ENCODE measurements at places on chromosomes 7 and 10.

DNA sequence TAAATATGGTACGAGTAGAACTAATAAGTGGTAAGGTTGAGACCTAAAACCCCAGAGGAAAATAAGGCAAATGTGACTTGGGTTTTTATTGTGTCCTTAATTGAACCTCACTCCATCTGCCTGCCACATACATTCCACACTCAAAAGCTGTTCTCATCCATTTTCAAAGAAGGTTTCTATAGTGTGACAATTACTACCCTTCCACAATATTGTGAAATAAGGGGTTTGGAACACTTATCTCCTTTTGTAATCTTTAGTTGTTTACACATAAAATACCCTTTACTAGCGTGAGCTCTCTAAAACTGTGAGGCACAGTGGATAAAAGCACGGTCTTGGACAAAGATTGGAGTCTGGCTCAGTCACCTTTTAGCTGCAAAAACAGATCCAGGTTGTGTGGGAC is 166.6 kb downstream of the THSD7A start:
- DNase-seq: no peak

GRCh38 chr10:126561921-126562680 is 108.4 kb downstream of the C10orf90 start:
- no peak for DNase-seq

DNA sequence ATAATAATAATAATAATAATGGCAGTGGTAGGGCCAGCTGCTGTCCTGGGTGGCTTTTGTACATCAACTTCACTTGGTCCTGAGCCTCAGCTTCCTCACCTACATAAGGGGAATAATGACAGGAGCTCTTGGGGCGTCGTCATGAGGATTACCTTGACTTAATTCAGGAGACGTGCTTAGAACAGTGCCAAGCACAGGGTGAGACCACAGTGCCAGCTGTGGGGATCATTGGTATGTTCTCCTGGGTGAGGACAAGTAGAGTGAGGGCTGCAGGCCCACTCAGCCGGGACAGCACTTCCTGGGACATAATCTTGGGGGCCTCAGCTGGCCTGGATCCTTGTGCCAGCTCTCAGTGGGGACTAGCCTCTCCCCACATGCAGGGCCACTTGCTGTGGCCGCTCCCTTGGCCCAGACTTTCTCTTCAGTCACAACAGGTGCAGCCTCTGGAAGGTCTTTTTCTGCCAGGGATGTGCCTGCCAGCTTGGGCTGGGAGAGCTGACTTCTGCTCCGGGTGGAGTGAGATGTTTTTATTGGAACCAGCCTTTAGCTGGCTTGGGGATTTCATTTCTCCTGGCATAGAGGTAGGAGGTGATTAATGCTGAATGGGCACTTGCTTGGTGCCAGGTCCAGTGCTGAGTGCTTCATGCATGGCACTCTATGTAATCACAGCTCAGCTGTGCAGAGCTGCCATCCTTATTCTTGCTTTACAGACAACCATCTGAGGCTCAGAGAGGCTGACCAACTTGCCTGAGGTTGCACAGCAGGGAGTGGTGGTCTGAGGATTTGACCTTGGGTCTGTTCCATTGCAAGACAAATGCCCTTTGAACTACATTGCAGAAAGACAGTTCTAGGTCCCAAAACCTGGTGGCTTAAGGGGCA is 45.3 kb downstream of the TSPAN15 start:
- no peak for DNase-seq

GRCh38 chr10:43047288-43047970 is 29.4 kb upstream of the RET start:
- no peak for DNase-seq

GRCh38 chr10:101835362-101835761 is 8.2 kb downstream of the KCNIP2 start:
- no peak for DNase-seq

GRCh38 chr10:114681542-114681941 is 23.5 kb upstream of the ABLIM1 start:
- DNase-seq: no peak

DNA sequence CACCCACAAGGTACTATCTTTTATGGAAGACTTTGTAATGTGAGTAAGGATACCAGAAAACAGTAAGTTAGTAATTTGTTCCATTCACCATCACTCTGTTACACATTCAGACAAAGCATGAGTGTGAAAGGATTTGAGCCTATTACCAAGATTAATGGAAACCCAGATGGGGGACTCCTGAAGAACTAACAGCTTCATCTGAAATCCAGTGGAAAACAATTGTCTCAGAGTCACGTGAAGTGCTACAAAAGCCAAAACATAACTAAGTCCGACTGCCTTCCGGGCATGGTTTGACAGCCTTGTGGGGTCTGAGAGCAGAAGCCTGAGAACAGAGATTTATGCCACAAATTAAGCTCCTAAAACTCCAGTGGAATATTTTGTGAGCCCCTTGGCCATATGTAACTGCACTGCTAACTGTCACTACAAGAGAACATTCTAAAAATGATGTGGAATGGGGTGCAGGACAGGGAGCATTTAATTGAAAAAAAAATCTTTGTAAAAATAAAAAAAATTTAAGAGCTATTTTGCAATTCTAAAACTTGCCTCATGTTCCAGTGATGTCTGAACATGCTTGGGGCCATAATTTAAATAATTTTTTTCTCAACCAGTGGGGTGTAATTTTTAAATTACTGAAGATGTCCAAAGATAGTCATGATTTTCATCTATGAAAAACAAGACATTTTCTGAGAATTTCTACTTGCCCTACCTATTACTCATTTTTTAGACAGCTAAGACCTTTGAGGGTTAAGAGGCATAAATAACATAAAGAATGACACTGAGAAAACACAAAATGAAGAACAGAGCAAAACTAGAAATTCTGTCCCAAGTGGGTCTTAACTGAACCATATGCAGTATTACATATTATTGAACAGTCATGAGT is 555.0 kb downstream of the INHBA start:
- no peak for DNase-seq

GRCh38 chr10:2214092-2214491 is 476.8 kb upstream of the ADARB2 start:
- DNase-seq: peak; percentile 62

DNA sequence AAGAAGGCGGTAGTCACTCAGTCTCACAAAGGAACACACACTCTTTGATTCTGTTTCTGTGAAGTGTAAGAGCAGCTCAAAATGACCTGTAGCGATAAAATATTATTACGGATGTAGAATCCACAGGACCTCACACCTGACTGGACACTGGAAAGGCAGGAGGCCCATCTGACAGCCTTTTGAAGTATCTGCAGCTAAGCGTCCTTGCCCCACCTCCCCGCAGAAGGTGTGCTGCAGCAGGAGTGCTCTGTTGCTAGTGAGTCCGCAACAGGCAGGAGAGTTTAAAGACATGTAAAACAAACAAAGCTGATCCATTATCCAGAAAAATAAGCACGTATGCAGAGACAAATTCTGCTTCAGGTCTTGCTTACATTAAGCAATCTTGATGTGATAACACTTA is 355.5 kb downstream of the GPR158 start:
- DNase-seq: no peak

DNA sequence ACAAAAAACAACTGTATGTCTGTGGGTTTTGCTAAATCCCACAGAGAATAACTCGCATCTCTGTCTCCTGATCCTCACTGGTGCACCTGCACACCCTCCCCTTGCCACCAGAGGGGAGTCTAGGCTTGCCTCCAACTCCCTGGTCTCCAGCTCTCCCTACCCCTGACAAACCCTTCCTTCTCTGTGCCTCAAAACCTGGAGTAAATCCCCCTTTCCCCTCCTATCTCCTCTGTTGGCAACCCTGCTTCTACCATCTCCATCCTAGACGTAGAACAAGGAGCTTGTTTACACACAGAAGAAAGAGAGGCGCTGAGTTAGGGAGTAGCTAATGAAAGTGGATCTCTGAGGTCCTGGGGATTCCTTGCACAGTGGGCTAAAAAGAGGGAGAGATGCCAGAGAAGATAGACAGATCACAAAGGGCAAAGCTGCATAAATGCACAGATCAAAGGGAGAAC is 6.0 kb downstream of the MBLAC1 start:
- no peak for DNase-seq

DNA sequence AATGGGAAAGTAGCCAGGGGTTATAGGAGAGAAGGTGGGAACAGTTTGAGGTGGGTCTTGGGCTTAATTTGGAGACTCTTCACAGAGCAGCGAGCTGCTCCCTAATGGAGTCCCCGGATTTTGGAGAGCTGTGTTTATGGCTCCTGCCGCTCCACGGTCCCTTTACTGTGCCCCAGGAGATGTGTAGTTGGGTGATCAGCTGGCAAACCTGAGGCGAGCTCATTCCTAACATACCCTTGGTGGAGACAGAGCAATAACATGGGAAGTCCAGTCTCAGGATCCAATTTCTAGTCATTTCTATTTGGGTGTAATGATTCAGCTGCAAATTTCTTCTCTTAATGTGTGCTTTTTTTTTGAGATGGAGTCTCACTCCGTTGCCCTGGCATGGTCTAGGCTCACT is 1.5 kb downstream of the GARIN1A start:
- no peak for DNase-seq

GRCh38 chr7:155864991-155865690 is 52.9 kb upstream of the SHH start:
- no peak for DNase-seq

DNA sequence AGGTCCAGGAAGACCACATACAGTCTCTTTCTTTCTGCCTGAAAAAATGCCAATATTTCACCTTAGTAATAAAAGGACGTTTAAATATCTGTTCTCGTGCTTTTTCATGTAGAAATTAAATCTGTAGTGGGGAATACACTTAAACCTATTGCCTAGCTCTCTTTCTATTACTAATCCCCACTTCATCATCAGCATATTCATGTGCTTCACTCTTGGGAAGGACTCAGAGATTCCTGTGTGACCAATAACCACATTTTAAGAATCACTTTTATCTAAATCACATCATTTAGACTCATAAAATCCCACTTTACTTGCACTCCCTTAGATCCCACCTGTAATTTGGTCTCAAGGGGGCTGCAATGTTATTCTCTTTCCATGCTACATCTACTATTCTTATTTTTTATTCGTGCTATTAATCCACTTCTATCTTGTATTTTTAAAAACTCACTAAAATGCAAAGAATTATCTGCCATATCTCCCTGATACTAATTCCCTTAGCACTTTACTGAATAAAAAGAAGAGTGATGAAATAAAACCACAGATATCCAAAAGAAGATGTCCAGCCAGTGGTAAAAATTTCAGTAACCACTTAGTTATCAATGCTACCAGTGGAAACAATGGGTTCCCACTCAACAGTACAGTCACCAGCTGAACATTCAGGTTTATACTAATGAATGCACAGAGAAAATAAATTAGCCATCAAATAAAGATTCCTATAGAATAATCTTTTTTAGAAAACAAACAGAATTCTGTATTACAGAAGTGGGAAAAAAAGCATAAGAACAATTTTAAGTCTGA is 102.1 kb downstream of the PPP1R17 start:
- no peak for DNase-seq

- no peak for DNase-seq
These were observed 8.3 kb downstream of the AEBP1 start for GRCh38 chr7:44112231-44112996.

DNA sequence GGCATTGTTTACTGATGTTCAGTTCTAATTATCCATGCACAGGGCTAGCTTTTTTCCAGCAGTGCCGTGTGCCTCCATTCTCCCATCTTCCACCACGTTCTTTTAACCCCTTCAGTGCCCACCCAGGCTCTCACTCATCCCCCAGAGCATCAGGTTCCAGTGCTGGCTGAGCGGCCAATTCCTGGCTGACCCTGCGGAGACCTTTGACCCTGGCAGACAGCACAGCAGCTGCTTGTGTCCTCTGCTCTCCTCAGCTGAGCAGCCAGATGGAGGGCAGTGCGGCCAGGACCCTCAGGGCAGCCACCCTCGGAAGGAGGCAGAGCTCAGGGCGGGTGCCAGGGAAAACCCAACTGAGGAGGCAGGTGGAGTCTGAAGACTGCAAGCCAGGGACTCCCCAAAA is 48.4 kb downstream of the ZNF503 start:
- no peak for DNase-seq

- DNase-seq: no peak
These were observed 208.5 kb downstream of the RNLS start for GRCh38 chr10:88374392-88375175.

DNA sequence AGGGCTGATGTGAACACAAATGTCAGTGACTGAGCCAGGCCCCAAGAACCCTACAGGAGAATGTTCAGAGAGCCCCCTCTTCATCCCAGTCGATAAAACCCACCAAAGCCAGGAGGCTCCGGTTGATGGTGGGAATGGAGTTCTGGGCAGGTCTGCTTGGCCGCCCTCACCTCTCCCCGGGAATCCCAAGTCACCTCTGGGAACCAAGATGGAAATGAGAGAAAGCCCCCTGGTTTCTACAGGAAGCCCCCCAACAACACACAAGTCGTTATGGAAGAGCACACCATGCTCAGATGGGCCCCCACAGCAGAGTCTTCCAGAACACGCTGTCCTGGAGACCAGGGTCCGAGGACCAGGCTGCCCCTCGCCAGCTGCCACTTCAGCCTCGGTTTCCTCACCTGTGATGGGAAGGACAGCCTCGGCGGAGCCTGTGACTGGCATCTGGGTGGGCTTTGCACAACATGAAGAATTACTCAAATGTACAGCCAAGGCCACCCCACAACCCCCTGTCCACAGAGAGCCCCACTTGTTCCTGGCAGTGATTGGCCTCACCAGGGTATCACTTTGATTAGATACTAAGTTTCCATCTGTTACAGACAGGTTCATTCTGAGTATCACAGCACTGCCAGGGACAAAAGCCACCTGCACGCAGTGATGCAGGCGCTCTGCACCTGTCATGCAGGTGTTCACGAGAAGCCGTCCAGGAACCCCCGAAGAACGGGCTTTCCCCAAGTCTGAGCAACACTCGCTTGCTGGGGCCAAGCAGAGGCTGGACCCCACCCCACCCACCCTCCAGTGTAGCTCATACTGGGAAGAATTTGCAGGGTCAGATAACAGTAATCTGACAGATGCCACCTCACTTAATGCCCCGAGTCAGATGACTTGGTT is 57.6 kb downstream of the MKI67 start:
- no peak for DNase-seq

GRCh38 chr7:87337331-87337730 is 8.1 kb upstream of the CROT start:
- no peak for DNase-seq

- DNase-seq: no peak
These were observed 78.7 kb downstream of the CLEC2L start for GRCh38 chr7:139602143-139602722.

GRCh38 chr7:13687500-13687899 is 302.0 kb downstream of the ETV1 start:
- DNase-seq: no peak

DNA sequence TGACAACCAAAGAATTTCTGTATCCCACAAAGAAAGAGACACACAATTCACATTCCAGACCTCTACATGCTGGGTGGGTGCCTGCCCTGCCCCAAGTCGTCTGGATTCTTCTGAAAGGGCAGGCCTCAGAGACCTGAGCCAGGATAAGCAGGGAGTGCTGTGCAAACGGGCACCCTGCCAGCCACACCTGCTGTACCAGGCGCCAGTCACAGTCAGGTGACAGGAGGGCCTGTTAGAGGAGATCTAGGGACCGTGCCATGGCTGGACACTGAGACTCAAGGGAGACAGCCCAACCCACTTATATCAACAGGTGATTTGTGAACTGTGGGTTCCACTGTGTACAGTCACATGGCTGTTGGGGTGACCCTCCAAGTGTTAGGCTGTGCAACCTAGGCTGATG is 103.1 kb upstream of the AFAP1L2 start:
- no peak for DNase-seq

GRCh38 chr7:18400726-18401125 is 94.8 kb upstream of the HDAC9 start:
- DNase-seq: no peak
